ENCODE measurements at places on chromosomes 4 and X. TPM values are rescaled to one million over a fixed set of nuclear protein-coding genes. Genes with fewer than 3 reads are reported as not detected.

DNA sequence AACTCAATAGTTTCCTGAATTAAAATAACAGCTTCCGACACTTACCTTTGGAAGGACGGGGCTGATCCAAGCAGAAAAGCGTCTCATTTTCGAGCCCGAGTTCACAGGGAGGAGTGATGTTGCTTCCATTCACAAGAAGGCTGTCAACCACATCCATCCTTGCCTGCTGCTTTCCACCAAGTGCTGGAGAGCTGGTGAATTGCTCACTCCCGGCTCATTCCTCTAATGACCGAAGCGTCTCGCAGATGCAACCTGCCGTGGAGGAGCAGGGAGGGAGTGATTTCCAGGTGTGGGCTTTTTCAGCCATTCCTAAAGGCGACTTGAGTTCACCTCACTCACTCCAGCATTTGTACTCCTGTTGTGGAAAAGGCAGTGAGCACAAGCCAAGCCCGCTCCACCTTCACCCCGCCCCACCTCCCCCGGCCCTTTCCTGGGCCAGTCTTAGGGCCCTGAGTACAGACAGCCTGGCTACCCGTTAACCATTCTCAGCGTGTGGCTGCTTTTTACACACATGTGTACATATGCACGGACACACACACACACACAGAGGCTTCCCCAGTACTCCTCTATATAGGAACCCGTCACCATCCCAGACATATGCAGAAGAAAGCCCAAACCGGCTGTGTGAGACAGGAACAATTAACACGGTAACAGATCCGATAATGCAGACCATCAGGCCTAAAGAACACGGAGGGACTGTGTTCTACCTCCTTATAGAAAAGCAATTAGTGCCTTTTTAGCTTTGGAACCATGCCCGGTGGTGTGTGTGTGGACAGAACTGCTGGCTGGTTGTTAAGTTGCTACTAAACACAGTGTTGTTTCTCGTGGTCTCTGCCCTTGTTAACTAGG is at the start of gene CCKAR:
Gene CCKAR, minus strand, starts transcription at position 374 of the 849 bp plus-strand sequence. Its CDS starts 217 bp downstream, at position 157.
- H3K4me1 ChIP-seq = no peaks in the 10 kb centered on the region
- peak within 1 kb of the TSS; percentile 23 for H3K4me3 ChIP-seq
- peaks cover 13% of the 10 kb centered on the region for H3K27me3 ChIP-seq
- H3K36me3 ChIP-seq = no peaks in the 10 kb centered on the region
- DNase-seq = no peak

DNA sequence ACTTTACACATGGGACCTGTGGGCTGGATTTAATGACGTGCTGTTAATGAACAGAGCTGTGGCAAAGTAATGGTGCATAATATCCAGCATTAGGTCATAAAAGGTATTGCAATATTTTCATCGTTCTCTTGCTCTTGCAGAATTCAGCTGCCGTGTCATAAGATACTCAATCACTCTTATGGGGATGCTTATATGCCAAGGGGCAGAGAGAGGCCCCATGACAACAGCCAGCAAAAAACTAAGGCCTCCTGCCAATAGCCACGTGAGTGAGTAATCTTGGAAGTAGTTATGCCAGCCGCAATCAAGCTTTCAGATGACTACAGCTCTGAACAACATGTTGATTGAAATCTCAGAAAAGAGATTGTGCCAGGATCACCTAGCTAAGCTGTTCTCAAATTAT is 616.9 kb downstream of the FSTL5 start:
- H3K4me3 ChIP-seq = no peak overlapping the region
- H3K4me1 ChIP-seq = no peaks in the 10 kb centered on the region
- no peaks in the 10 kb centered on the region for H3K27me3 ChIP-seq
- H3K36me3 ChIP-seq = no peaks in the 10 kb centered on the region
- no peak for DNase-seq
- no peak overlapping the region for H3K27ac ChIP-seq

DNA sequence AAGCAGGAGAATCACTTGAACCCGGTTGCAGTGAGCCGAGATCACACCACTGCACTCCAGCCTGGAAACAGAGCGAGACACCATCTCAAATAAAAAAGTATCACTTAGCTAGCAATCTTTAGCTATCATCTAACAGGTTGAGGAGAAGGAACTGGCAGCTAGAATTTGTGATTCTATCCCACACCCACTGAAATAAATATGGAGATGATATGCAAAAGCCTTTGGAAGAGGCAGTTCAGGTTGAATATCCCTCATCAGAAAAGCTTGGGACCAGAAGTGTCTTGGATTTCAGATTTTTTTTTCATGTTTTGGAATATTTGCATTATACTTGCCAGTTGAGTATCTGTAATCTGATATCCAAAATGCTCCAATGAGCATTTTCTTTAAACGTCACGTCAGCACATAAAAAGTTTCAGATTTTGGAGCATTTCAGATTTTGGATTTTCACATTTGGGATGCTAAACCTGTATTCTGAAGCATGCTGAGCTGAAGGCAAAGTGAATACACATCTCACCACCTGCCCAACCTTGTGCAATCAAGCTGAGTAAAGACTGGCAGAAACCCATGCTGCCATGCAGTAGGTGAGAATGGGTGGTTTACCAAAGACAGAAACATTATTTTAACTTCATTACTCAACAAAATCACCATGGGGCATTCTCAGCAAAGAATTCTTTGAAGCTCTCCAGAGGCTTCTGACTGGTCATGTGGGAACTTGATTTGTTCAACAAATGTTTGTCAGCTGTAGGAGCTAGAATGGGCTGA is 159.3 kb downstream of the SH3KBP1 start:
- no peak overlapping the region for H3K4me3 ChIP-seq
- H3K27me3 ChIP-seq = no peaks in the 10 kb centered on the region
- no peak for DNase-seq
- no peaks in the 10 kb centered on the region for H3K36me3 ChIP-seq

GRCh38 chr4:67885762-67886161 is 2.0 kb upstream of the TMPRSS11D start:
- peak; percentile 77 for DNase-seq
- H3K36me3 ChIP-seq = no peaks in the 10 kb centered on the region
- H3K4me1 ChIP-seq = peaks cover 12% of the 10 kb centered on the region

- no peaks in the 10 kb centered on the region for H3K4me1 ChIP-seq
- H3K4me3 ChIP-seq = no peak overlapping the region
- no peak overlapping the region for H3K27ac ChIP-seq
- no peaks in the 10 kb centered on the region for H3K36me3 ChIP-seq
These were observed 407.1 kb downstream of the SPOCK3 start for GRCh38 chr4:166827167-166827566.

DNA sequence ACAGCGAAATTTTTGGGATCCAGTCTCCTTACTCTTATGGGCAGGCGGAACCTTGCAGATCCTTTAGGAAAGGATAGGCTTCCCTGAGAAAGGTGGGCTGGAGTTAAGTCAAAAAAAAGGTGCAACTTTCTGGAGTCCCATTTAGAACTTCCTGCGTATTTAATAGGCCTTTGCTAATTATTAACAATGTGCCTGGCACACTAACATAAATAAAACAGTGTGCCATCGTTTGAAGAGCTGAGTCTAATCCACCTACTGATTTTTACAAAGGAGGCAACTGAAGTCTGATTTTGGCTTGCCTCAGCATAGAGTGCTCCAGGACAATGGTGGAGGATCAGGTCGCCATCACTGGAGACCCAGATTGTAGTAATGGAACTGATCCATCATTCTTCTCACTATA is 15.7 kb downstream of the PLS3 start:
- H3K36me3 ChIP-seq = peaks cover 13% of the 10 kb centered on the region
- no peak overlapping the region for H3K27ac ChIP-seq
- peaks cover 10% of the 10 kb centered on the region for H3K4me1 ChIP-seq
- H3K4me3 ChIP-seq = no peak overlapping the region

DNA sequence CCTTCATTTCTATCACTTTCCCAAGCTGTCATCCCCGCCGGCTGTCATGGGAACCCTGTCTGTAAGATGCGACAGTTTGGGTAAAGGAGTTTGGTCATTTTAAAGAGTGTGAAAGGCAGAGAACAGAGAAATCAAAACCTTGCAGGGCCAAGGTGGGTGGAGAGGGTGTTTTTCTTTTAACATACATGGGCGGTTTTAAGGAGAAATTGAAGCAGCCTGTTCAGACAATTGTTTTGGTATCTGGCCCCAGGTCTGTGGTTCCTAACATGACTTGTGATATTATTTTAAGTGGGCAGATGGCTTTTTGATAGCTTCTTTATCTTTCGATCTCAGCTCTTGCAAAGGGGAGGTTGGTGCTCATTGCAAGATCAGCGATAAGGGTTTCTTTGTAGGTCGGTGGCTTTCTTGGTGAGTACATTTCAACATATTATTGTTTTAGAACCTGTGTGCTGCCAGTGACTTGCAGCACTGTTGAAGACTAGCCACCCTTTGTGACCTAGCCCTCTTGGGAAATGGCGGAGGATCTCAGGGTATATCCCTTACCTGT is 3.7 kb downstream of the PPP1R3F start:
- H3K36me3 ChIP-seq = no peaks in the 10 kb centered on the region
- H3K4me1 ChIP-seq = no peaks in the 10 kb centered on the region
- H3K4me3 ChIP-seq = no peak overlapping the region
- peak; percentile 27 for DNase-seq
- no peak overlapping the region for H3K27ac ChIP-seq

DNA sequence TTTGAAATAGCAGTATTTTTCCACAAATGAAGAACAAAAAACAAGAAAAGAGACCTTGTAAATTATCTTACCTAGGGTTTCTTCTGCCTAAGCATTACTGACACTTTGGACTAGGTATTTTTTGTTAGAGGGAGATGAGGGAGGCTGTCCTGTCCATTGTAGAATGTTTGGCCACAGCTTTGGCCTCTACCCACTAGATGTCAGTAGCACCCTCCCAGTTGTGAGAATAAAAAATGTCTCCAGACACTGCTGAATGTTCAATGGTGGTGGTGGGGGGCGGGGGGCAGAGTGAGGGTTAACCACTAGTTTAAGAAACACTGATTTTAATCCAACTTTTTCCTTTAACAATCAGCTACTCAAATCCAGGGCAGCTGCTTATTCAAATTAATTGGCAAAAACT is 25.8 kb downstream of the OTUD4 start:
- H3K4me3 ChIP-seq = no peak overlapping the region
- H3K4me1 ChIP-seq = no peaks in the 10 kb centered on the region

DNA sequence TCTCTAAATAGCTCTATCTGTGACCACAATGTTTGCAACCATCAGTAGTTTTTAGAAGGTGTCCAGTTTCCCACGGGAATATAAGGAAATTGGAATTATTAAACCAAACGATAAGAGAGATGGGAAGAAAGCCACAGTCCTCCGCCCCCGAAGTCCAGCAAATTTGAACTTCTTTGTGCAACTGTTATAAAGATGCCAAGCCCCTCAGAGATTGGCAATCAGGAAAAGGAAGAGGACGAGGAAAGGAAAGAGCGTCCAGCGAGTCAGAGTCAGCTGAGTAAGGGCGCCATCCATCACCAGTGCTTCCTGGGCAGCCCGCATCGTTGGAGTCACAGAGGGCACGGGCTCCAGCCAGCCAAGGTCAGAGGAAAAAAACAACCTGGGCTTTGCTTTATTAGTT is 35.7 kb downstream of the LDB2 start:
- H3K4me1 ChIP-seq = peaks cover 31% of the 10 kb centered on the region
- H3K4me3 ChIP-seq = no peak overlapping the region
- DNase-seq = no peak
- H3K36me3 ChIP-seq = no peaks in the 10 kb centered on the region

- no peak overlapping the region for H3K27ac ChIP-seq
- no peaks in the 10 kb centered on the region for H3K27me3 ChIP-seq
- peaks cover 20% of the 10 kb centered on the region for H3K4me1 ChIP-seq
- no peak overlapping the region for H3K4me3 ChIP-seq
- no peaks in the 10 kb centered on the region for H3K36me3 ChIP-seq
These were observed 142.7 kb downstream of the CPEB2 start for GRCh38 chr4:15144967-15145295.

DNA sequence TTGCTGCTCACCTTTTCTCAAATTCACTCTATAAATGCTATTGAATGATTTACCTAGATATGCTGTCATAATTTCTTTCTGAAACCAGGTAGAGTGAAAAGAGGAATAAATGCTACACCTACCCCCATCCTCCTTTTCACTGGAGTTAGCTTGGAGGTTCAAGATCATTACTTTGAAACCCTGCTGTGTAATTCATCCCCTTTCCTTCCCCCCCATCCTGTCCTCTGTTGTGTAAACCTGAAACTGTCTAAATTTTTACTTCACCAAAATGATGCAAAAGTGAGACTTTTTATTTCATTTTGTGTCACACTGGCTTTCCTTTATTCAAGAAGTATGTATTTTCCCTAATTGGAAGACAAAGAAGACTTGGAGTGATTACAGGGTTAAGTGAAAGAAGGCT is 5.4 kb downstream of the ZCCHC18 start:
- peaks cover 22% of the 10 kb centered on the region for H3K27me3 ChIP-seq
- no peak overlapping the region for H3K4me3 ChIP-seq
- no peak for DNase-seq
- no peak overlapping the region for H3K27ac ChIP-seq
- H3K4me1 ChIP-seq = no peaks in the 10 kb centered on the region

DNA sequence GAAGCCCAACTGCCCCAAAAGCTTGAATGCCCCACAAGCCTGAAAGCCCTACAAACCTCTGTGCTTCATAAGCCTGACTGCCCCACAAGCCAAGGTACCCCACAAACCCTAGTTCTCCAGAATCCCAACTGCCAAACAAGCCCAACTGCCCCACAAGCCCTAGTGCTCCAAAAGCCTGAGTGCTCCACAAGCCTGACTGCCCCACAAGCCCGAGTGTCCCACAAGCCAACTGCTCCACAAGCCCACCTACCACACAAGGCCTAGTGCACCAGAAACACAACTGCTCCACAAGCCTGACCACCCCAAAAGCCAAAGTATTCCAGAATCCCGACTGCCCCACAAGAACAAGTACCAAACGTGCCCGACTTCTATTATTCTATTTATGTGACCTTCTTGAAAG is 13.6 kb upstream of the HSFX3 start:
- H3K27ac ChIP-seq = no peak overlapping the region
- H3K27me3 ChIP-seq = no peaks in the 10 kb centered on the region
- no peaks in the 10 kb centered on the region for H3K36me3 ChIP-seq

DNA sequence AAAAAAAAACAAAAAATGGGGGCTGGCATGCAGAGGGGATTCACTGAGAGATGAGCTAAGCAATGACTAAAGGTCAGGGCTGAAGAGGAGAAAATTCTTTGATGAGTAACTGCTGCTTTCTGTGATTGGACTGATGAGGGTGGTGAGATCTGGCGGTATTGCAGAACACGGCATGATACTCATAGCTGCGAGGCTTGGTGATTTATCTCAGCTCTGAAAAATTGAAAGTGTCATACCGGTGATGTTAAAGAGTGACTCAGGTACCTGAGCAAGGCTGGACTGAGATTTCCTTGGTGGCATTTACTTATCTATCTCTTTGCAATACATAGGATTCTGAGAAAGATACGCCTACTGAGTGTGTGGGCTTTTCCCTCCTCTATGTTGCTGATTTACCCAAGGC is 204.1 kb upstream of the DDX53 start:
- DNase-seq = no peak
- H3K27me3 ChIP-seq = no peaks in the 10 kb centered on the region
- H3K4me3 ChIP-seq = no peak overlapping the region
- no peak overlapping the region for H3K27ac ChIP-seq
- no peaks in the 10 kb centered on the region for H3K36me3 ChIP-seq

FAM53A gene
- total RNA-seq = 4.3 TPM

ASB11 gene
- total RNA-seq = not detected
